ENCODE measurements at places on chromosomes 4 and X.

DNA sequence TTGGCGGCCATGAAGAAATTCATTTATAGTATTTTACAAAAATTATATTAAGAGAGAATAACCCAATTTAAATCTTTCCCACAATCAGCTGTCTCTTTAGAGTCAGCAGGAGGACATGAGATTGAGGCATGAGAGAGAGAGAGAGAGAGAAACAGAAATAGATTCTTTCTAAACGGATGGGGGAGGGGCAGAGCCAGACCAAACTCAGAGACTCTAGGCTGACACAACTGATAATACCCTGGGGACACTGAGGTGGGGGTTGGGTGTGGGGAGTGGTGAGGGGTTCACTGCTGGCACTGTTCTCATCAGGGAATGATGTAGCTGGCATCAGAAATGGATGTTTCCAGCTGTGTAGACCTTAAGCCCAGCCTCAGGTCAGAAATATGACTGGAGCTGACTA lies 20.5 kb upstream of the HOPX start:
- DNase-seq: no peak

DNA sequence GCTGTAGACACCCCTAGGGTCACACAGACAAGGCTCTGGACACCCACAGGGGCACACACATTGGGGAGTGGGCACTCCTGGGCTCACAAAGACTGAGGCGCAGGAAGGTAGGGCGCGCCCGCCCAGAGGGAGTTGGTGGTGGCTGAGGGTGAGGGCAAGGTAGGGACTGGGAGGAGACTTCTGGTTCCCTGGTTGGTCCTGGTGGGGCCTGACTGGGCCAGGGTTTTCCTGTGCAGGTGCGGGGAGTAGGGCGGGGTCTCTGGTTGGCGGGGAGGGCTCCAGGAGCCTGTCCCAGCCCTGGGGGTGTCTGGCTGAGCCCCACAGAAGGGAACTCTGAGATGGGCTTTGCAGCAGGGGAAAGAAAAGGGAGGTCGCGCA lies 6.7 kb upstream of the WAS start:
- DNase-seq: no peak

- no peak for DNase-seq
Measured at GRCh38 chr4:73870768-73871167, 1.6 kb downstream of the CXCL1 start.

- no peak for DNase-seq
Measured at GRCh38 chrX:77938083-77938680, 27.7 kb downstream of the ATP7A start.

GRCh38 chrX:110052303-110052702 lies 49.4 kb downstream of the TMEM164 start:
- DNase-seq: no peak

GRCh38 chr4:77002321-77003107 lies 53.0 kb downstream of the SEPTIN11 start:
- no peak for DNase-seq

- DNase-seq: no peak
Measured at GRCh38 chr4:47914926-47915237, 499 bp upstream of the NFXL1 start.

DNA sequence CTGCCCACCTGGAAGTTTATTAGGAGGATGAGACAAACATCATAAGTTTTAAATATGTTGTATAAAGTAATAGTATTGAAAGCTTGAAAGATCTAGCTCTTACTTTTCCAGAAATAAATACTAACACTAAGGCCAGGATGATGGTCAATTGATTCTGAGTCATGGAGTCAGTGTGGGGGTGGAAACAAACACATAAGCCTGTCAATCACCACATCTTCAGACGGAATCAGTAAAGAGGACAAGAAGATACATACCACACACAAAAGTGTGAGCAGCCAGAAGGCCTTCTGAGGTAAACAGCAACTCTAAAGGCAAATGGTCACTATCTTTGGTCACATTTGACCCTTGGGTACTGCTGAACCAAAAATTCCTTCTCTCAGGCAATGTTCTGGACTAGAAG lies 365.0 kb upstream of the RASGEF1B start:
- no peak for DNase-seq

DNA sequence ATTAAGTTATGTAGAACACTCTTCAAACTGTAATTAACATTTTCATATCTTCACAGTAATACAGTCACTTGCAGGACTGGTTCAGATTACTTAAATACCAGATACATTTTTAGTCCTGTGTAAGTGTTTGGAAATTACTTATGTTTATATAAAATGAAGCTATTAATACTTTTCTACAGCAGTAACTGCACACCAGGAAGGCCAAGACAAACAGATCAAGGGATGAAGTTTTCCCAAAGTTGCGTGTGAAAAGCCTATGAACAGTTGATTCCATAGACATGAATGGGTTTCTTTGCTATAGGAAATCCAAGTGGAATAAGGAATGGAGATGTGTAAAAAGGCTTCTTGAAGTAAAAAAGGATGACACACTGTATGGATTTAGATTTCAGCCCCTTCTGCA lies 28.9 kb upstream of the DRP2 start:
- no peak for DNase-seq

DNA sequence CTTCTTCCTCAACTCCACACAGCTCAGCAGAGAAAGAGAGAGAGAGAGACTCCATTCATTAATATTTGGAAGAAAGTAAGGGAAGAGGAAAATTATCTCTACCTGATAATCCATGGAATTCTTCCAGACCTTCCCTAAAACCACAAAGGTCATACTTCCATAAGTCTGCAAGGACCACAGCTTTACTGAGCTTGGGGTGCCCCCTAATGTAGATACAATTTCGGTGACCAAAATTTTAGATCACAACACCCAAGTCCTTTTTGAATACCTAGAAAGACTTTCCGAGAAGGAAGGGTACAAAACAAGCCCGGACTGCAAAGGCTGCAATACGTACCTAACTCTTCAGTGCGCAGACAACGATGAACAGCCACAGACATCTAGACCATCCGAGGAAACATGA lies 523.9 kb downstream of the GLUD2 start:
- no peak for DNase-seq

DNA sequence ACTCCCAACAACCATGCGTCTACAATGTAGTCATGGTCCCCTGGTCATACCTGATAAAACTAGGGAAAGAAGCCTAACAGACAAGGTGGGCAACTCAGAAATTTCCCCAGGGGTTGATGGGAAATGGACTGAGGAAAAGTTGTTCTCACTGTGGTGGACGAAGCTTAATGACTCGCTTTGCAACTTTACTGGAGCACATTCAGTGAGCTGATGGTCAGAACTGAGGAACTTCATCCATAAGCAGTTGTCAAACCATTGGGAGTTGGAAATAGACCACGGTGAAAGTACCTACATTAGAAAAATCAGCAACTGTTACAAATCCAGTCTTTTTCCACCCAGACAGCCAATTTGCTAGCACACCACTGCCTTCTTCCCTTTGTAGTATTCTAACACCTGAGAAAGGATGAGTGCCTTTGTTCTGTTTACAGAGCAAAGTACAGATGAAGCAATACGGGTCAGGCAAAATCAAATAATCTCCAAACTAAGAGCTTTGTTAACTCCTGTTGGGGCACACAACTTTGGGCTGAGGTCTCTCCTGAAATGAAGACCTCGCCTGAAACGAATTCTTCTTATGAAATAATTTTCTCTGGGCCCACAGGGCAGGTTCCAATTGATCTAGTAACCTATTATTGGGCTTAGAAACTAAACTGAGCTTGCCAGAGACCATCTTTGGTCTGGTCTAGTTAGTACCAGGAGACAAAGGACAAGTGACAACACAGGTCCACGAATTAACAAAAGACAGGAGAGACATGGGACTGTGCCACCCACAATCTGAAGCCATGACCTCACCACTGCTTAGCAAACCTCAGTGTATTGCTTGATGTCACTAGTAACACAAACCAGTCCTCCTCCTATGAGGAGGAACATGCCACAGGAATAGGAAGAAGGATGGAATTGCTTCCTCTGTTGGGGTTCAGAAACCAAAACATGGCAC lies 58.9 kb upstream of the NFKB1 start:
- DNase-seq: no peak

DNA sequence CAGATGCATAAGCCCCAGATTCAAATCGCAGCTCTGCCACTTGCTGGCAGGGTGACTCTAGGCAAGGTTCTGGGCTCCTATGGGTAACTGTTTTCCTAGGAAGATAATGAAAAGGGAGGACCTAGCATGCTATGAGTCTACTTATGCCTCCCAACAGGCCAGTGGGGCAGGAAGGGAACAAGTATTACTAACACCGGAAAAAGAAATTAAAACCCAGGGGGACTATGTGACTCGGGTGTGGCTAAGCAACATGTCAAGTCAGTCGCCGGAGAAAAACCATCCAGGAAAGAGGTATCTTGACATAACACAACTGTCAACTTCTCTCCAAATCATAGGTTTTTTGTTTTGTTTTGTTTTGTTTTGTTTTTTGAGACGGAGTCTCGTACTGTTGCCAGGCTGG lies 45.5 kb upstream of the RBPJ start:
- no peak for DNase-seq

All from hippocampal formation (tissue), 2 donors.